ENCODE measurements at places on chromosomes 3 and 15.
A peak's percentile ranks its signal among the peaks of the same experiment; 100 is the strongest.

DNA sequence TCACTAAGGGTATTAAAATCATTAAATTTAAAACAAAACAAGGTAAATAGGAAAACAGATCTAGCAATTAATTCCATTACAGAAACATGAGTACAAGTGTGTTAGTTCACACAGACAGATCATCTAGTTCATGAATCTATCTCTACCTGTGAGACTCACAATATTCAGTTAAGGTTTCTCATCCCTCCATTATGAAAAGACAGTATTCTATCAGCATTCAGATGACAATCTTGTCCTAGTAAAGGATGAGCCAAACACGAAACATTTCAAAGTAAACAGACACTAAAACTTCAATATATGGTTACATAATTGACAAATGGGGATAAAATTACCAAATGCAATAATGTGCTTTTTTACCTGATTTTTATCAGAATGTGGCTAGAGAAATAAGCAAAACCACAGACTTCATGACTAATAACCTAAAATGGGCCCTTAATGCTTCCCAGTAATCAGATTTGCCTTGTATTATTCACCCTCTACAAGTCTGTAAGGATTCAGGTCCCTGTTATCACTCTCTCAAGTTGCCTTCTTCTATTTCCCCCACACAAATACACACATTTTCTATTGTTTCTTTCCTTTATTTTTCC lies 126.8 kb downstream of the DLG1 start:
- no peak for DNase-seq

GRCh38 chr15:56978898-56979662 lies 60.6 kb downstream of the TCF12 start:
- no peak for DNase-seq

GRCh38 chr15:38260077-38260476 lies 7.4 kb downstream of the SPRED1 start:
- no peak for DNase-seq

DNA sequence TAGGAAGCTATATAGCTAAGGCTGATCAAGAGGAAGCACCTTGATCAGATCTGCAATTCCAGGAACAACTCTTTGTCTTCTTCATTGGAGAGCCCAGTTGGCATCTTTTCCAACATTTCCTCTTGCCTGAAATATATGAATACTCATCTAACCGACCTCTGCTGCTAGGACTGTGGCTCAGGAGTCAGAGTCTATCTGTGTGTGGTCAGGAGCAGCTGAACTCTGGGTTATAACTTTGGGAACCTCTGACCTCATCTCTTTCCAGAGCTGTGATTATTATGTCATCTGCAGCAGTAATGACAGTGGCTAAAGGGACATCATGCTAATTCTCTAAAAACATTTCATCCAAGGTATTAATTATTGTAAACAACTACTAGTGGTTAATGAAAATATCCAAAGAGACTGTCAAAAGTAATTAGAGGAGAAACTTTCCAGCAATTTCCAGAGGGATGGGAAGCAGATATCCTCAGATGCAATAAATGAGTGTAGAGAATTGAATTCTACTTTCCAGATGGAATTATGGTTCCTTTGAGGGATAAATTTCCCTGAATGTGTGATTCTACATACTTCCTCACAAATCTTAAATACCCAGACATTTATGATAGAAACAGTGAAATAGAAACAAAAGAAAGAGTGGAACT lies 11.5 kb upstream of the SPINK8 start:
- DNase-seq = no peak

DNA sequence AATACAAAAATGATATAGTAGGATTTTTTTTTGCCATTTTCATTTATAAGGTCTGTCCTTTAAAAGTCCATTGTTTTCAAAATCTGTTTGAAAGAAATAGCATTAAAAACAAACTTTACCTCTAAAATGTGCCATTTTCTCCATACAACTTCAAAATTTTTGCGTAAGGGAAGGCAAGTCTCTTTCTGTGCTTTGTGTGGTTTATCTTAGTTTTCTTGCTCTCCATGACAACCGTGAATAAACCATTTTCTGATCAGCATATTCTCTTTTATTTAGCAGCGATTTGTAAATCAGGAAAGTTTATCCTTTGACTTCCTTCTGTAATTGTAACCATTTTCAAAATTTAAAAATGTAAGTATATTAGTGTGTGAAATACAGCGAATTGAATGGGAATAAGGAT lies 147.9 kb upstream of the CGNL1 start:
- DNase-seq = no peak

DNA sequence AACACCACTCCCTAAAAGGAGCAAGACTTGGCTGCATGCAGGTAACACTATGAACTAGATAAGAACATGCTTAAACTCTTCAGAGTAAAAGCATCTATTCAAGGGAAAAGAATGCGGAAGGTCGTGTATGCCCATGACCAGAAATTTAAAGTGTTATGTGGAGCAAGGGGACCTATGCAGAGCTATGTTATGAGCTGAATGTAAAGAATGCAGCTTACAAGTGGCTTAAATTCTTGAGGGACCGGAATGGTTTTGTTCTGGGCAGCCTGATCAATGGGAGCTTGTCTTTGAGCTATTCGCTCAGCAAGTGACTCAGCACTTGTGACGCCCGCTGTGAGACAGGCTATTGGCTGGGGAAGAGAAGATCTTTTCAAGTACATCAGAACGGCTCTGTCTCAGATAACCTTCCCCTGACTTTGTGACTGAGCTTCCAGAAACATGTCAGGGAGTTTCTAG lies 367.5 kb upstream of the THBS1 start:
- no peak for DNase-seq

DNA sequence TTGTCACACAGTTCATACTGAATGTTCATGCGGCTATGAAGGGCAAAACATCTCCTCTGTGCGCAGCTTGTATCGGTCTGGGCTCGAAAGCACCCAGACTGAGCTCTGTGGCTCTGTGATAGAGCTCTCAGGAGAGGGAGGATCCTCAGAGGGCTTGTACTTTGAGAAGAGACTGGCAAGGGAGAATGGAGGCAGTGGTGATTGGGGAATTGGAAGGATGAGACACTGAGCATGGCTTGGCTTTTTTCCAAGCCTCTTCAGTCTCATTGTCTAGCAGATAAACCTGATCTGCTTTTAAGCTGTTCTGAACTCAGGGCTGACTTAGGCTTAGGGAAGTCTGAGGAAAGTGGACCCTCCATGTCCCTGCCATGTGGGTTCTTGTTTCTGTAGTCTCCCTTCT lies 43.0 kb downstream of the RAD54L2 start:
- DNase-seq = no peak

- no peak for DNase-seq
These were observed 15.6 kb upstream of the GYG1 start for GRCh38 chr3:148975696-148976095.

- peak; percentile 74 for DNase-seq
These were observed 15.9 kb downstream of the IVD start for GRCh38 chr15:40421246-40422157.

DNA sequence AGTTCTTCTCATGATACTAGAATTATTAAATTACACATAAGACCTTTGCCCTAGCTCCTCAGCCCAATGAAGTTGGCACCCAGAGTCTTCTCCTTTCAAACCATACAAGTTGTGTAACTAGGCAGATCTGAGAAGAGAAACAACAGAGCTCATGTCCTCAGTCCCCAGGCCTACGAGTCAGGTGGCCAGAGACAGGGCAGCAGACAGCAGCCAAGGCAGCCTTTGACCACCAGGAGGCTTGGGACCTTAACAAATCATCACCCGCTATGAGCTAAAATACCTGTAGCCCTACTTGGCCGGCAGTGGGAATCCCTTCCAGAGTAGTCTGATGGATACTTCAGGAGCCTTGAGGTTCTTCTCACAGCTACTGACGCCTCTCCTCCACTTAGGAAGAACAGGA lies 18.3 kb downstream of the STIMATE start:
- no peak for DNase-seq

- no peak for DNase-seq
These were observed 22.8 kb downstream of the SLC9A9 start for GRCh38 chr3:143825513-143825912.

DNA sequence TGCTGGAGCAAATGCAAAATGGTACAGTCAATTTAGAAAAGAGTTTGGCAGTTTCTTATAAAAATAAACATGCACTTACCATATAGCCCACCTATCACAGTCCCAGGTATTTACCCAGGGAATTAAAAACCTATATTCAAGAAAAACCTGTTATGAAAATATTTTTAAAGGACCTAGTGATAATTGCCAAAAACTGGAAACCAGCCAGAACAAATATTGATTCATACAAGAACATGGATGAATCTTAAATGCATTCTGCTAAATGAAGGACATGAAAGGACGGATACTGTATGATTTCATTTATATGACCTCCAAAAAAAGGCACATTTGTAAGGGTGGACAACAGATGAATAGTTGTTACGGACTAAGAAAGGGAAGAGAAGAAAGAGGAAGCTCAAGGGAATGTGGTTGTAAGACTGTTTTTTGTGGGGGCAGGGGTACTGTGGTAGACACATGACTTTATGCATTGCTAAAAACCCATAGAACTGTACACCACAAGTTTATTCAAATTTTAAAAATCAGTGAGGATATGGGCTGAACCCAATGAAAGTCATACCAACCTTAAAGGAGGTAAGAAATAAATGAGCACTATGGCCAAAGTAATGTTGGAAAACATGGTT lies 61.0 kb downstream of the ZBBX start:
- DNase-seq = no peak

DNA sequence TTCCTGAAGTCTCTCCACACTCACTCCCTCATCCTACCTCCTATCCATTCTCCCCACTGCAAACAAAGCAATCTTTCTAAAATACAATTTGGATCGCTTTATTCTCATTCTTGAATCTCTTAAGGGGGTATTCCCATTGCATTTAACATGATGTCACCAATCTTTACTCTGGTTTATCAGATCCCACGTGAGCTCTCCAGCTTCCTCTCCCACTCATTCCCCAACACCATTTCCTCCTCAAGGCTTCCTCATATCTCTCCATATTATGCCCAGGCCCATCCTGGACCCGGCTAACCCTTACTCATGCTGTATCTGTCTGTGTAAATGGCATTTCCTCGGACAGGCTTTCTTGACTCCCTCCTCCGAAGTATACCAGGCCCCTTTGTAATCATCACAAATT lies 165.0 kb downstream of the CD47 start:
- DNase-seq = no peak

- peak; percentile 55 for DNase-seq
These were observed 96.5 kb downstream of the FSIP1 start for GRCh38 chr15:39685999-39686613.

DNA sequence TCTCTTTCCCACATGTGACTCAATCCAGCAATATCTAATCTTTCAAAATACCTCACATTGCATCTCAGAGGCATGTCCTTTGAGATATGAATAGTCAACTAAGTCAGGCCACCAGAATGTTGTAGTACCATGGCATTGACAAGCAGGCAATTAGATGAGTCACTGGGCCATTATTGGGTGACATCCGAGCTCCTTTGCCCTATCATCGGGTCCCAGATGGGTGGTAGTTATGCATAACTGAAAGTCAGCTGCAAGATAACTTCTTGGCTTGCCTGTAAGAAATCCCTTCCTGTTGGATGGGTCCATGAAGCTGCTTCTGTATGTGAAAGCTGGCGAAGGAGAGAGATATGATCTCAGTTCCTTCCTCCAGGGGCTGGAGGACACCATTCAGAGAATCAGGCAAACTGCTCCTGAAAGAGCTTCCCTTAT lies 32.8 kb downstream of the ARRDC4 start:
- DNase-seq = no peak

DNA sequence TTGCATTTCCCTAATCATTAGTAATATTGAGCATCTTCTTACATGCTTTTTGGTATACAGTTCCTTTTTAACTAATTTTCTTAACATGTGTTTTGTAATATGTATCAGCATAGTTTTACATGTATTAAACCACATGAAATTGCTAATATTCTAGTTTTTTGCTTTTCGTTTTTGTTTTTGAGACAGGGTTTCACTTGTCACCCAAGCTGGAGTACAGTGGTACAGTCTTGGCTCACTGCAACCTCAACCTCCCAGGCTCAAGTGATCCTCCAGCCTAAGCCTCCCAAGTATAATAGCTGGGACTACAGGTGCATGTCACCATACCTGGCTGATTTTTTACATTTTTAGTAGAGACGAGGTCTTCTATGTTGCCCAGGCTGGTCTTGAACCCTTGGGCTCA lies 4.4 kb upstream of the ISG20 start:
- no peak for DNase-seq

- DNase-seq = peak; percentile 41
These were observed 90.9 kb downstream of the SAMMSON start for GRCh38 chr3:70090322-70090913.

GRCh38 chr3:24830230-24831152 lies 335.8 kb upstream of the THRB start:
- no peak for DNase-seq
